ENCODE measurements at places on chromosomes 12 and 14. TPM values are rescaled to one million over a fixed set of nuclear protein-coding genes. Genes with fewer than 3 reads are reported as not detected.

DNA sequence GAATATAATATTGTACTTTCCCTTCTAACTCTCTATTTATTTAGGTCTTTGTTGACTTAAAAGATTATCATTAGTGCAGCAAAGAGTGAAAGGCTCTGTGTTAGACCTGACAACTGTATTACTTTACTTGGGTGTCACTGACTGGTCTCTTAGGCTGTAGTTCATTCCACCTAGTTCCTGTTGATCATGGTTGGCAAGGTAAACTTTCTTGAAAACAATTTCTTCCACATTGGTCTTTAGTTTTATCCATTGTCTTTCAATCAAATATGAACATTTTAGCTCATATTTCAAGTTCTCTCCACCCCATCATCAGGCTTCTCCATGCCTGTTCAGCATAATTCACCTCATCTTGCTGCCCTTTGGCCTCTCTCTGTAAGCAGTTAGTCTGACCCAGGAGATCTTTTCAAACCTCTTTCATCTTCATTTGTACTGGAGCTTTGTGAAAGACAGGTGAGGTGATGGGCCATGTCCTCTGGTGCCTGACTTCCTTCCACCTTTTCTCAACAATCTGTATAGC, 32.1 kb upstream of the PPM1H start:
- no peak overlapping the region for H3K27ac ChIP-seq
- no peaks in the 10 kb centered on the region for H3K36me3 ChIP-seq
- DNase-seq, result no peak
- H3K27me3 ChIP-seq, result no peaks in the 10 kb centered on the region
- H3K4me1 ChIP-seq, result no peaks in the 10 kb centered on the region

- H3K36me3 ChIP-seq, result no peaks in the 10 kb centered on the region
- no peaks in the 10 kb centered on the region for H3K27me3 ChIP-seq
- H3K27ac ChIP-seq, result no peak overlapping the region
- H3K4me1 ChIP-seq, result no peaks in the 10 kb centered on the region
These were observed 51.1 kb upstream of the PWP1 start for GRCh38 chr12:107634530-107634929.

DNA sequence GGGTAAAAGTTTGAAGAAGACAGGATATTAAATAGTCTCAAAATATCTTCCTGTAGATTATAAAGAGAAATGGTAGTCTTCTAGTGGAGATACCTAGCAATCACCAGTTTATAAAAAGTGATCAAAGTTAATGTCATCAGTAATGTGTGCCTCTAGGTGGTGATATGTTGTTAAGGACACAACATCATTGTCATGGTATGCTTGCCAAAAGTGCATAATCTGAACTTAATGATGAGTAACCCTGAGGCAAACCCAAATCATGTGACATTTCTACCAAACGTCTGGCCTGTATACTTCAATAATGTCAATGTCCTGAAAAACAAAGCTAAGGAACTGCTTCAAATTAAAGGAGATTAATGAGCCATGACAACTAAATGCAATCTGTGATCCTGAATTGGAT, 214.7 kb downstream of the PHLDA1 start:
- peaks cover 57% of the 10 kb centered on the region for H3K4me1 ChIP-seq
- H3K27ac ChIP-seq, result peak overlapping the region; percentile 81
- no peaks in the 10 kb centered on the region for H3K27me3 ChIP-seq

GRCh38 chr12:120944645-120945217, 33.6 kb upstream of the HNF1A start:
- H3K4me1 ChIP-seq, result no peaks in the 10 kb centered on the region
- H3K27ac ChIP-seq, result no peak overlapping the region
- peaks cover 3% of the 10 kb centered on the region for H3K27me3 ChIP-seq
- no peaks in the 10 kb centered on the region for H3K36me3 ChIP-seq

DNA sequence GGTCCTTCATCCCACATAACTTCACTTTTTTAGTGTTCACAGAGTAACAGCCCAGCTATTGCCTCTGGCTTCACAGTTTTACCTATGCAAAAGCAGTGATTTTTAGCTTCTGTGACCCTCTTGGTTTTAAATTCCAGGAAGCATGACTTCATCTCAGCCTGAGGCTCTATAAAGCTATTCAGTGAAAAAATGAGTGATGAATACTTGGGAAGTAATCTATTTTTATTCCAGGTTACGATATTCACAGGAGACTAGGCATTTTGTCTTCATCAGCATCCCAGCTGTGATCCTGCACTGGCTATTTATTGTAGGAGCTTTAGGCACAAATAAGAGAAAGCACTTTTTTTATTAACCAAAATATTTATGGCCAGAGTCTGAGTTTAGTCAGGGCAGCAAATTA, 164.8 kb downstream of the SNAPC1 start:
- peak; percentile 71 for DNase-seq
- H3K4me3 ChIP-seq, result no peak overlapping the region
- H3K27ac ChIP-seq, result peak overlapping the region; percentile 9
- H3K27me3 ChIP-seq, result peaks cover 36% of the 10 kb centered on the region

- H3K36me3 ChIP-seq, result no peaks in the 10 kb centered on the region
- peaks cover 20% of the 10 kb centered on the region for H3K4me1 ChIP-seq
- no peak overlapping the region for H3K4me3 ChIP-seq
- H3K27ac ChIP-seq, result no peak overlapping the region
These were observed 290.3 kb downstream of the DPF3 start for GRCh38 chr14:72603639-72604038.

- no peaks in the 10 kb centered on the region for H3K36me3 ChIP-seq
- peaks cover 12% of the 10 kb centered on the region for H3K27me3 ChIP-seq
- no peak overlapping the region for H3K27ac ChIP-seq
- H3K4me1 ChIP-seq, result no peaks in the 10 kb centered on the region
- no peak for DNase-seq
These were observed 127.4 kb upstream of the ARHGAP5 start for GRCh38 chr14:31949709-31950108.

- no peak overlapping the region for H3K4me3 ChIP-seq
- peak; percentile 81 for DNase-seq
- H3K36me3 ChIP-seq, result peaks cover 73% of the 10 kb centered on the region
- H3K4me1 ChIP-seq, result peaks cover 45% of the 10 kb centered on the region
- no peaks in the 10 kb centered on the region for H3K27me3 ChIP-seq
- peak overlapping the region; percentile 48 for H3K27ac ChIP-seq
These were observed 8.0 kb downstream of the NAB2 start for GRCh38 chr12:57096748-57097553.

DNA sequence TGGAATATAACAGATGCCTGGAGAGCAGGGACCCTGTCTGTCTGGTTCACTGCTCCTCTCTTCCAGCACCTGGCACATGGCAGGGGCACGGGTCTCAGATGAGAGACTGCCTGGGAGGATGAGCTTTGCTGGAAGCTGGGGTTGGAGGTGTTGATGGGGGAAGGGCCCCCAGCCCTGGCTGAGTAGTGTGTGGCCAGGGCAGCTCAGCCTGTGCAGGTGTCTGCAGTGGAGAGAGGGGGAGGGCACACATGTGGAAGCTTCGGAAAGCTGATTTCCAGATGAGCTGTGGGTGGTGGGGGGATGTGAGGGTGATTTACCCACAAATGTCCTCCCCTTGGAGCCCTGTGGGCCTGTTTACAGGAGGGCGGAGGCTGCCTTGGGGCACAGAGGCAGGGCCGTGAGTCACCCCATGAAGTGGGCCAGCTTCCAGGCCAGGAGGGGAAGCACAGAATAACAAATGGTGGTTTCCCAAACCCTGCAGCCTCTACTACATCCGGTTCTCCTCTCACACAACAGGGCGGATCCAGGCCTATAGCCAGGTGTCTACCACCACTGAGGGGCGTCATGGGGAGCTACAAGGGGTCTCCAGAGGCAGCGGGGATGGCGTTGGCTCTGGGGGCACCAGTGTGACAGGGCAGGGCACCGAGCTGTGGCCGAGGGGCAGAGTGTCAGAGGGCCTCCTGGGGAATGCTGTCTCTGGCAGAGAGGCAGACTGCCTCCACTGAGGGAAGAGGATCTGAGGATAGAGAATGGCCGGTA, 11.0 kb downstream of the KRT7 start:
- no peak overlapping the region for H3K4me3 ChIP-seq
- peak overlapping the region; percentile 70 for H3K27ac ChIP-seq
- H3K4me1 ChIP-seq, result peaks cover 37% of the 10 kb centered on the region
- H3K36me3 ChIP-seq, result no peaks in the 10 kb centered on the region
- peak; percentile 100 for DNase-seq

DNA sequence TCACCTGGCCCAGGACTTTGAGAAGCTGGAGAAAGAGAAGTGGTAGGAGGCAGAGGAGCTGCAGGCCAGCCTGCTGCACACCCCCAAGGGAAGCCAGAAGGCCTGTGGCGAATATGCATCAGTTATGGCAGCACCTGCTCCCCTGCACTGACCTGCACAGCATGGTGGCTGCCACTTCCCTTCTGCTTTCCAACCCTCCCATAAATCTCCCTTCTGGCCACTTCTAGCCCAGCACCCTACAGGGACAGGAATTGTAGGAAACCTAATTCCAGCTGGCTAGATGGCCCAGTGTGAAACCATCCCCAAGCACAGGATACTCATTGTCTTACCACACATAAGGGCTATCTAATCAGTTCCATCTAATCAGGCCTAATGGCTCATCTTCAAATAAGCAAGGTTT, 136.3 kb downstream of the TBX3 start:
- no peak overlapping the region for H3K27ac ChIP-seq
- DNase-seq, result no peak
- H3K36me3 ChIP-seq, result no peaks in the 10 kb centered on the region
- no peak overlapping the region for H3K4me3 ChIP-seq
- H3K4me1 ChIP-seq, result no peaks in the 10 kb centered on the region

DNA sequence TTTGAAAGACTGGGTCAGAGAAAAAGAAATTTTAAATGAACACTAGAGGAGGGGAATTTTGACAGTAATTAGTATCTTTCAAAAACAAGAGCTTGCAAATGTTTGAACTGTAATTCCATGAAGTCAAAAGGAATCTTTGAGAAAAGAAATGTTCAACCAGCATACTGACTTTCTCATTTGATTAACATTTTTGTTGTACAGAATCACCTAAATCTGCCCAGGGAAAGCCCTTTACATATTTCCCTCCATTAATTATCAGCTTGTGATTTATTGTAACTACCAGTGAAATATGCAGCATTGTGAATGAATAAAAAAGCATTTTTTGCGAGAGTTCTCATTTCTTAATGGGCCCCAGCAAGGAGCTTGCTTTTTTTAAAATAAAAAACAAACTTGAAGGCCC, 61.2 kb upstream of the CCDC91 start:
- H3K27me3 ChIP-seq, result no peaks in the 10 kb centered on the region
- peaks cover 12% of the 10 kb centered on the region for H3K4me1 ChIP-seq
- DNase-seq, result no peak
- no peaks in the 10 kb centered on the region for H3K36me3 ChIP-seq
- H3K4me3 ChIP-seq, result no peak overlapping the region

GRCh38 chr12:6056406-6057240, 67.8 kb downstream of the VWF start:
- H3K27me3 ChIP-seq, result peaks cover 4% of the 10 kb centered on the region
- DNase-seq, result peak; percentile 55
- H3K36me3 ChIP-seq, result no peaks in the 10 kb centered on the region
- peak overlapping the region; percentile 39 for H3K4me3 ChIP-seq

GRCh38 chr14:32010604-32011125, 66.4 kb upstream of the ARHGAP5 start:
- H3K27ac ChIP-seq, result peak overlapping the region; percentile 27
- no peak for DNase-seq
- peaks cover 13% of the 10 kb centered on the region for H3K4me1 ChIP-seq
- H3K36me3 ChIP-seq, result no peaks in the 10 kb centered on the region
- H3K27me3 ChIP-seq, result no peaks in the 10 kb centered on the region
- no peak overlapping the region for H3K4me3 ChIP-seq

- H3K36me3 ChIP-seq, result no peaks in the 10 kb centered on the region
- H3K27ac ChIP-seq, result no peak overlapping the region
- no peak overlapping the region for H3K4me3 ChIP-seq
- no peak for DNase-seq
These were observed 18.6 kb upstream of the OR10AD1 start for GRCh38 chr12:48221645-48222044.

DNA sequence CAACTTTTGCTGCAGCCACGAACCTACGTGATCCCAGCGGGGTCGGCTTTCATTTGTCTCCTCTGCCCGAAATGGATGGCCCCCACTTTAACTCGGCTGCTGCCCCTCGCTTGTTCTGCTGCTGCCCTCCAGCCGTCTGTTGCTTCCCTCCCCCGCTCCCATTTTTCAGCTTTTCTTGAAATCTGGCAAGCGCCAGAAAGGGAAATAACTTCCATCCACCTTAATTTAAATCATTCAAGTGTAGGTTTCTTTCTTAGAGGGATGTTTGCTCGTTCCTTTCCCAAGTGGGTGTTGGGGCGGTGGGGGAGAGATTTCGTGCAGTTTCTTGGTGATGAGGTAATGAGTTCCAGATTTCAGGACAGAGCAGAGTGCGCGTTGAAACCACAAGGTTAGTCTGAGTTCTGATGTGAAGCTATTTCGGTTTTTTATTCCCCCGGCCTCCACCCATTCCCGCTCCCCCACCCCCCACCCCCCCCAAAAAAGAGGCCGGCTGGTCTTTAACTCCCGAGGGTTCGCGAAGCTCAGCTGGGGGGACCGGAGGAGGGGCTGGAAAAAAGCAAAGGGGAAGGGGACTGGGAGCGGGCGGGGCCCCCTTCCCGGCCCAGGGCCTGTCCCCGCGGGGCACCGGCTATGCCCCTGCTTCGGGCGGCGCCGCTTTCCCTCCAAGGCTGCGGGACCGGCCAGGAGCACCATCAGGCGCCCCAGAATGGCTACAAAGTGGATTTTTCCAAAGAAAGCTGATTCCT, 2.2 kb upstream of the ZFP36L1 start:
- DNase-seq, result peak; percentile 90
- peaks cover 19% of the 10 kb centered on the region for H3K4me1 ChIP-seq
- no peaks in the 10 kb centered on the region for H3K27me3 ChIP-seq
- H3K27ac ChIP-seq, result peak overlapping the region; percentile 100

GRCh38 chr12:8449355-8449859, 6.4 kb upstream of the CLEC6A start:
- no peaks in the 10 kb centered on the region for H3K4me1 ChIP-seq
- no peak for DNase-seq
- H3K4me3 ChIP-seq, result no peak overlapping the region
- no peaks in the 10 kb centered on the region for H3K27me3 ChIP-seq
- H3K36me3 ChIP-seq, result no peaks in the 10 kb centered on the region
- H3K27ac ChIP-seq, result no peak overlapping the region

- no peak overlapping the region for H3K4me3 ChIP-seq
- peaks cover 3% of the 10 kb centered on the region for H3K4me1 ChIP-seq
- peaks cover 4% of the 10 kb centered on the region for H3K36me3 ChIP-seq
These were observed 14.3 kb downstream of the MCRS1 start for GRCh38 chr12:49553512-49554088.

- peaks cover 12% of the 10 kb centered on the region for H3K4me1 ChIP-seq
- no peak overlapping the region for H3K27ac ChIP-seq
- H3K4me3 ChIP-seq, result no peak overlapping the region
- H3K36me3 ChIP-seq, result peaks cover 26% of the 10 kb centered on the region
These were observed 168.5 kb downstream of the NAV3 start for GRCh38 chr12:77999074-77999715.

Gene GUCY2C
- not detected for total RNA-seq

Gene GDF3
- total RNA-seq, result not detected

Gene HPD
- total RNA-seq, result under 0.01 TPM

Gene KRT75
- not detected for total RNA-seq

Gene NKX2-1
- not detected for total RNA-seq

Gene ACVRL1
- total RNA-seq, result 11.5 TPM

Gene TAS2R8
- total RNA-seq, result 0.36 TPM

Gene GRIN2B
- not detected for total RNA-seq

Gene DBX2
- not detected for total RNA-seq

Gene INHBC
- total RNA-seq, result not detected

Gene SPX
- 2.9 TPM for total RNA-seq

Gene C12orf60
- total RNA-seq, result 0.59 TPM

All from osteoblast (primary cell).